Cortex of kidney (tissue), 1 donor: ENCODE measurements at places on chromosomes 11 and 22.

DNA sequence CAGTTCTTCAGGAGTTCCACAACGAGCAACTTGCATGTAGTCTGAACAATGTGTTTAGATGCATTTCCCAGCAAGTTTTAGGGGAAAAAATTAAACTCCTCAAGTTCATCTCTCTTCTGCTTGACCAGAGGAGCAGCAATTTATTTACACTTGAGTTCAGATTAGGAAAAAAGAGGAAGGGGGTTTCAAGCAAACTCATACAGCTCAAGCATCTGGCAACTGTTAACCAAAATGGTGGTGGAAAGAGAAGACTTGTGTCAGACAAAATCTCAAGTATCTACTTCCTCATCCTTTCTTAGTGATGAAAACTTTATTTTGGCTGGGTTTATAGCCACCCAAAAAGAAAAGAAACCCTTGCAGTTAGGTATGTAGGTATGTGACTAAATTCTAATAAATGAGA lies 29.1 kb upstream of the PICALM start:
- DNase-seq: no peak

DNA sequence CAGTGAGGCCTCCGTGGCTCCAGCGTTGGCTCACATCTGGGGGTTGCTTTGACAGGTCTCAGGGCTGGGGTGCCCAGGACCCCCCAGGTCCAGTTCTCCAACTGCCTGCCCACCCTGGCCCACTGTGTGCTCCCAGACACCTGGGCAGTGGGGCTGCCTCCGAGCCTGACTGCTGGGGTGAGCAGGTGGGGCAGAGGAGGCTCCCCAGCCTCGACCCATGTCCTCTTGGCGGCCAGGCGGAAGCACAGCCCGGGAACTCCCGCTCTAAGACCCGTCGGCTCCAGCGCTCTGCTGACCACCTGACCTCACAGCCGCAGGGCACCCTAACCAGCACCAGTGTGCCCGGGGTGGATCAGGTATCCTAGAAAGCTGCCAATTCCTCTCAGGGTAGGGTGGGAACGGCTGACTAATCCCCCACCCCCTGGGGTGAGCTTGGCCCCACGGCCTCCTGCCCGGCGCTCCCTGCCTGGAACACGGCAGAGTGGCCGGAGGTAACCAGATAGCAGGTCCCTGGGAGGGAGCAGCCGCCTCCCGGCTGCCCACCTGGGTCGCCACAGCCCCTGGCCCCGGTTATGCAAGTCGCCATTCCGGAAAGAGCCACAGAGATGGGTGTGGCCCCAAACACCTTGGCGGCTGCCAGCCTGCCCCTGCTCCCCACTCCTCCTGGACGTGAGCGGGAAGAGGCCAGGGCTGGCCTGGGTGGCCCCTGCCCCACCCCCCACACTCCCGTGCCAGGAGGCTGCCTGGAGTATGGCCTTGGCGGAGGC lies 19.2 kb upstream of the MUC5B start:
- no peak for DNase-seq

DNA sequence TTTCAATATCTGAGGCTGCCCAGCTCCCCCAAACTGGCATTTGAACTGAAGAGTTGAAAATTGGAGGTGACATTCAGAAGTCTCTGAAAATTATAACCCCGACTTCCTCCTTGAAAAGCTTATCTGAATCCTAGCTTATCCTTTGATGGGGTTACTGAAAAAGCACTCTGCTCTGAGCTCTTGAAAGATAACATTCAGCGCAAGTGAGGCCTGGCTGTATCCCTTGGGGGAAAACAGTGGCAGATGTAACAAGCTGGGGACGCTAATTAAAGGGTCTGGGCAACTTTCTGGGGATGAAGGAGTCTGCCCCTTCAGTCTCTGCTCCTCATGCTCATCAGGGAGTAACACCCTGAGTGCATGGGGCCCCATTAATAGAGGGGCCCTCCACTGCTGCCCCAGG lies 402.0 kb upstream of the CADM1 start:
- DNase-seq: no peak

GRCh38 chr11:59787816-59788215 lies 22.8 kb downstream of the MRPL16 start:
- DNase-seq: no peak

GRCh38 chr11:70020336-70021214 lies 57.5 kb upstream of the ANO1 start:
- DNase-seq: no peak

GRCh38 chr11:127037001-127037400 lies 36.4 kb upstream of the KIRREL3 start:
- DNase-seq: no peak
